Inflammatory macrophage treated with lipopolysaccharide for 1 hour (primary cell): ENCODE measurements at places on chromosomes 2 and 18.

DNA sequence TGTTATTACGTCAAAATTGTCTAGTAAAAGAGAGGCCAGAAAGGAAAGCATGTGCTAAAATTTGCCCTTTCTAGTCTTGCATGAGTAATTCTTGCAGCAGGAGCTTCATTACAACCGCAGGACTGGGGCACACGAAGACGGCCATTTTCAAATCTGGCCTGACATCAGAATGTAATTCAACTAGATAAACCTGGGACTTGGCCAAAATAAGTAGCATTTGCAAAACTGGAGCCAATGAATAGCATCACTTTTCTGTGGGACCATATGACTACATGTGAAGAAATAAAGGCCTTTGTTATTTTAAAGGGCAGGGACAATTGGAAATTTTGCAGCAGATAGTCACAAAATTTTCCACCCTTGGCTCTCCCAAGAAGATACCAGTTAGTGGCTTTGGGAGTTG, 3.0 kb upstream of the FZD7 start:
- DNase-seq: no peak

DNA sequence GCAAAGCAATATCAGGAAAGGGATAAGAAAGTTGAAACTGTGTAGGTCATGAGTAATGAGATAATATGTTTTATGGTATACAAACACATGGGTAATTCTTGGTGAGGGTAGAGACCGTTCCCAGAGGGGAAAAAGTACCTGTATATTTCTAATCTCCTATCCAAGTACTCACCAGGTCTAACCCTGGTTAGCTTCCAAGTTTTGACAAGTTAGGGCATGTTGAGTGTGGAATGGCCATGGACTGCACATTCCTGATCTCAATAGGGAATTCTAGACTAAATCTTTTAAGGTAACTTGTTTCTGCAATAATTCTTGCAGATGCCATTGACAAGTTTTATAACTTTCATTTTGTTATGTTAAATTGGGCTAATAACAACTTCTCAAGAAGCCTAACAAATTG, 216.6 kb downstream of the SPAG16 start:
- DNase-seq: no peak

DNA sequence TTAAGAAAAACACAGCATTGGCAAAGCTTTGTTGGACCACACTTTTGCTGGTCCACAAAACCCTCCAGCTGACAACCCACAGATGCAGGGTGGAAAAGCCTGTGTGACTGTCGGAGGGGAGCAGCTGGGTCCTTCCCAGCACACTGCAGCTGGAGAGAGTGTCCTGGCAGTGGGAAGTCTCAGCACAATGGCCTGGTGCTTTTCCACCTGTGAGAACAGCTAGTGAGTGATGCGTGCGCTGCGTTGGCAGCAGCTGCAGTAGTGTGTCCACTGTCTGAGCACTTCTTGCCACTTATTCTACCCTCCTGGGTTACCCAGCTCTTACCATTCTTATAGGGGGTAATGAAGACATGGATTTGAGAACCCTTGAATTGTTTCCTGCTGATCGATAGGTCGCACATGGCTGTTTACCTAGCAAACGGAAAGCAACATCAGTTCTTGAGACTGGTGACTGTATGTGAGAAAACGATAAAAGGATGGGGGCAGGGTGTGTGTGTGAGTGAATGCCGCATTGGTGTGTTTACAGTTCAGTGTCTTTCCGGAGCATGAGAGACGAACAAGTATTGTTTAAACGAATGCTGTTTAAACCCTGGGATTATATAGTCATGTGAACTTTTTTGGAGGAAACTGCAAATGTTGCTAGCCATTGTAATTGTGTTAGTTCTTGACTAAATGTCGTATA, 69.7 kb downstream of the LYPD6 start:
- DNase-seq: no peak

GRCh38 chr18:45284174-45284573, 331.1 kb upstream of the SLC14A2 start:
- no peak for DNase-seq

DNA sequence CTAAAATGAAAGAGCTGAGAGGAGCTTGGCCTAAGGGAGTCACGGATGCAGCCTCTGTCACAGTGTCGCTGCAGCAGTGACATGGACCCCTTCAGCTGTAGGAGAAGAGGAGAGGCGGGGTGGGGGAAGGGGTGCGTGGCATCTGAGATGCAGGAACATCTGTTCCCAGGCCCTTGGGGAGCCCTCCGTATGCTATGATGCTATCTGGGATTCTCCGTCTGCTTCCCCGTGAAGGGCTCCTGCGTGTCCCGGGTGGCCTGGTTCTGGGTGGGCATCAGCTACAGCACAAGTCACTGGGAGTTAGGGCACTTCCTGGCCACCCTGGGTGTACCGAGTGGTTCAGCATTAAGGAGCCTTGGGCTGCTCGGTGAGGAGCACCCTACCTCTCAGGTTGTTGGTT, 35.6 kb upstream of the B3GNT7 start:
- no peak for DNase-seq
